ENCODE measurements at places on chromosomes 5 and 9. TPM values are rescaled to one million over a fixed set of nuclear protein-coding genes. Genes with fewer than 3 reads are reported as not detected.

DNA sequence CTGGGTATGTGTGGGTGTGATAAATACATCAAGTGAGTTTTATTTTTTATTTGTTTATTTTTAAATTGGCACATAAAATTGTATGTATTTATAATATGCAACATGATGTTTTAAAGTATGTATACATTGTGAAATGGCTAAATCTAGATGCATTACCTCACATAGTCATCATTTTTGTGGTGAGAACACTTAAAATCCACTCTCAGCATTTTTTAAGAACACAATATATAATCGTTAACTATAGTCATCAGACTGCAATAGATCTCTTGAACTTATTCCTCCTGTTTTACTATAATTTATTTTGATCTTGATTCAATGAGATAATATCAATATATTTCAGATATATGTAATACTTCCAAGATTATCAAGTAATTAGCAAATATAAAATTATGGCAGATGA, 93.9 kb upstream of the ALDH1A1 start:
- H3K27ac ChIP-seq = no peak overlapping the region
- no peaks in the 10 kb centered on the region for H3K27me3 ChIP-seq
- no peak for DNase-seq
- no peaks in the 10 kb centered on the region for H3K4me1 ChIP-seq
- no peaks in the 10 kb centered on the region for H3K36me3 ChIP-seq
- H3K4me3 ChIP-seq = no peak overlapping the region

DNA sequence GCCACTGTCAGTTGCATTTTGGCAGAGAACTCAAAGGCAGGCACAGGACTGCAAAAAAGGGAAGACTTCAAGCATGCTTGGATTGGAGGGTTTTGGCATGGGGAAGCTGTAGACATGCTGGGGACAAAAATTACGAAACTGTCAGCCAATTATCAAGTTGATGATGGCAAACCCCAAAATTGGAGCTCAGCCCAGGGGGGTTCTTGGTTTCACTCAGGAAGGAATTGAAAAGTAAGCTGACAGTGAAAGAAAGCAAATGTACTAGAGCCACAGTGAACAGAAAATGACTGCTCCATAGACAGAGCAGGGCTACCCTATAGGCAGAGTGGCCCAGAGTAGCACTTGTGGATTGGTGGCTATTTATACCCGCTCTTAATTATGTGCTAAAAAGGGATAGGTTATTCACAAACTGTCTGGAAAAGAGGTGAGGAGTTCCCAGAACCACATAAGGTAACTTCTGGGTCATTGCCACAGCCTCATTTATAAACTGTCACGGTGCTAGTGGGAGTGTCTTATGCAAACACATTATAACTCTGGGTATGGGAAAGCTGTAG, 14.6 kb upstream of the CFAP95 start:
- DNase-seq = no peak
- H3K27me3 ChIP-seq = no peaks in the 10 kb centered on the region
- no peaks in the 10 kb centered on the region for H3K4me1 ChIP-seq
- no peak overlapping the region for H3K27ac ChIP-seq

- H3K27me3 ChIP-seq = peaks cover 29% of the 10 kb centered on the region
- no peaks in the 10 kb centered on the region for H3K36me3 ChIP-seq
- H3K27ac ChIP-seq = no peak overlapping the region
- H3K4me3 ChIP-seq = no peak overlapping the region
- no peak for DNase-seq
Observed at GRCh38 chr9:126606483-126606870, 7.3 kb upstream of the LMX1B start.

GRCh38 chr5:134070725-134071613, 43.5 kb upstream of the TCF7 start:
- DNase-seq = peak; percentile 59
- H3K4me1 ChIP-seq = peaks cover 17% of the 10 kb centered on the region
- H3K27ac ChIP-seq = peak overlapping the region; percentile 24
- peaks cover 5% of the 10 kb centered on the region for H3K27me3 ChIP-seq
- peak overlapping the region; percentile 4 for H3K4me3 ChIP-seq
- H3K36me3 ChIP-seq = no peaks in the 10 kb centered on the region

- H3K27ac ChIP-seq = no peak overlapping the region
- no peaks in the 10 kb centered on the region for H3K27me3 ChIP-seq
- peaks cover 20% of the 10 kb centered on the region for H3K4me1 ChIP-seq
- H3K4me3 ChIP-seq = no peak overlapping the region
- no peak for DNase-seq
- H3K36me3 ChIP-seq = no peaks in the 10 kb centered on the region
Observed at GRCh38 chr9:69118656-69119055, 55.4 kb upstream of the TJP2 start.

- H3K36me3 ChIP-seq = no peaks in the 10 kb centered on the region
- DNase-seq = no peak
- H3K4me1 ChIP-seq = peaks cover 17% of the 10 kb centered on the region
- H3K27ac ChIP-seq = no peak overlapping the region
Observed at GRCh38 chr9:34372467-34373011, 4.2 kb downstream of the MYORG start.

DNA sequence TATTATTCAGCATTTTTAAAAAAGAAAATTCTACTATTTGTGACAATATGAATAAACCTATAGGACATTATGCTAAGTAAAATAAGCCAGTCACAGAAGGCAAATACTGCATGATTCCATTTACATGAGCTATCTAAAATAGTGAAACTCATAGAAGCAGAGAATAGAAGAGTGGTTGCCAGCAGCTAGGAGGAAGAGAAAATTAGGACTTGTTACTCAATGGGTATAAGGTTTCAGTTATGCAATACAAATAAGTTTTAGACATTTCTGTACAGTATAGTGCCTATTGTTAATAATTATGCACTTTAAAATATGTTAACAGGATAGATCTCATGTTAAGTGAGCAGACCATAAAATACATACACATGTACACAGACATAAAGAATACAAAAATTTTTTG, 73.8 kb upstream of the SPINK5 start:
- DNase-seq = no peak
- no peaks in the 10 kb centered on the region for H3K4me1 ChIP-seq
- no peak overlapping the region for H3K27ac ChIP-seq

- no peaks in the 10 kb centered on the region for H3K4me1 ChIP-seq
- H3K4me3 ChIP-seq = no peak overlapping the region
- no peaks in the 10 kb centered on the region for H3K36me3 ChIP-seq
- H3K27ac ChIP-seq = no peak overlapping the region
- peaks cover 2% of the 10 kb centered on the region for H3K27me3 ChIP-seq
Observed at GRCh38 chr5:150303070-150303615, 438 bp upstream of the ARSI start.

- H3K4me1 ChIP-seq = no peaks in the 10 kb centered on the region
- H3K36me3 ChIP-seq = no peaks in the 10 kb centered on the region
- H3K4me3 ChIP-seq = no peak overlapping the region
- H3K27me3 ChIP-seq = no peaks in the 10 kb centered on the region
Observed at GRCh38 chr5:143527808-143528207, 124.3 kb upstream of the NR3C1 start.

DNA sequence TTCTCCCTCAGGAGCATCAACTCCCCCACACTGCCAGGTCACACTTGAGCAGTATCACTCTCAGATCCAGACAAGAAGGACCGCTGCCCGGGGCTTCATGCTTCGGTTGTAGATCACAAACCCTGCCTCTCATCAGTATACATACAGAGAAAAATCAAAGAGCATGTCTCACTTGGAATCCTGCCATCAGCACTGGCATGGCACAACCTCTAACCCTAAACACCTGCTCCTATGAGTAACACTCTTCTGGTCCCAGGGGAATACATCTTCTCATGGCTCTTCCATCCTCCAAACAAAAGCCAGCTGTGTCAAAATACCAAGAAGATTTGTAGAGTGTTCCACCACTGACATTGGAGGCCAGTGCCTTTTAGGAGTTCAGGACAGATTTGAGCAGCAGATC, 84.8 kb upstream of the MIER3 start:
- H3K36me3 ChIP-seq = no peaks in the 10 kb centered on the region
- H3K4me3 ChIP-seq = no peak overlapping the region
- H3K4me1 ChIP-seq = no peaks in the 10 kb centered on the region
- DNase-seq = no peak

- H3K36me3 ChIP-seq = no peaks in the 10 kb centered on the region
- H3K27me3 ChIP-seq = no peaks in the 10 kb centered on the region
- no peaks in the 10 kb centered on the region for H3K4me1 ChIP-seq
- DNase-seq = no peak
- H3K4me3 ChIP-seq = no peak overlapping the region
Observed at GRCh38 chr5:162672061-162672460, 604.5 kb downstream of the GABRG2 start.

Gene SMAD5
- total RNA-seq = 60.1 TPM

- DNase-seq = no peak
- H3K4me1 ChIP-seq = no peaks in the 10 kb centered on the region
- H3K27ac ChIP-seq = no peak overlapping the region
- no peaks in the 10 kb centered on the region for H3K27me3 ChIP-seq
Observed at GRCh38 chr5:133508845-133509741, 103.2 kb downstream of the FSTL4 start.

Gene FOXD4L3
- total RNA-seq = not detected

DNA sequence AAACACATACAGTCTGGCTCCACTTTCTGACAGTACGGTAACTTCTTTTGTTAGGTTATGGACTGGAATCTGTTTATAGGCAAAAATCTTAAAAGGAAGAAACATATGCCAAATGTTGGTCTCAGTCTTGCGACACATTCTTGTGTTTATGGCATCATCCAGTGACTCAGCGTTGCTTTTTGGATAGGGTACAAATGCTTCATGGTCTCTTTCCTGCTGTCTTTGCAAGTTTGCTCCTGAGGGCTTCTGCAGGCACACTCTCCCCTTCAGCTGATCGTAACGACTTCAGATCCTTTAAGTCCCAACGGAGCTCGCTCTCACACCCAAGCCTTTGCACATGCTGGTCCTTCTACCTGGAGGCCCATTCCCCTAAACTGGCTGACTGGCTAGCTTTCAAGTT, 23.6 kb upstream of the TNFSF8 start:
- no peak overlapping the region for H3K4me3 ChIP-seq
- no peaks in the 10 kb centered on the region for H3K36me3 ChIP-seq
- H3K27me3 ChIP-seq = no peaks in the 10 kb centered on the region

Gene TXNDC8
- not detected for total RNA-seq

- no peaks in the 10 kb centered on the region for H3K4me1 ChIP-seq
- H3K4me3 ChIP-seq = no peak overlapping the region
- no peaks in the 10 kb centered on the region for H3K27me3 ChIP-seq
- DNase-seq = no peak
- H3K36me3 ChIP-seq = no peaks in the 10 kb centered on the region
Observed at GRCh38 chr9:16622541-16622940, 247.9 kb downstream of the BNC2 start.

Gene SLC34A1
- 0.50 TPM for total RNA-seq

GRCh38 chr5:89573345-89573744, 690.4 kb upstream of the MEF2C start:
- no peak overlapping the region for H3K4me3 ChIP-seq
- no peaks in the 10 kb centered on the region for H3K27me3 ChIP-seq
- DNase-seq = no peak
- no peaks in the 10 kb centered on the region for H3K4me1 ChIP-seq
- no peaks in the 10 kb centered on the region for H3K36me3 ChIP-seq

DNA sequence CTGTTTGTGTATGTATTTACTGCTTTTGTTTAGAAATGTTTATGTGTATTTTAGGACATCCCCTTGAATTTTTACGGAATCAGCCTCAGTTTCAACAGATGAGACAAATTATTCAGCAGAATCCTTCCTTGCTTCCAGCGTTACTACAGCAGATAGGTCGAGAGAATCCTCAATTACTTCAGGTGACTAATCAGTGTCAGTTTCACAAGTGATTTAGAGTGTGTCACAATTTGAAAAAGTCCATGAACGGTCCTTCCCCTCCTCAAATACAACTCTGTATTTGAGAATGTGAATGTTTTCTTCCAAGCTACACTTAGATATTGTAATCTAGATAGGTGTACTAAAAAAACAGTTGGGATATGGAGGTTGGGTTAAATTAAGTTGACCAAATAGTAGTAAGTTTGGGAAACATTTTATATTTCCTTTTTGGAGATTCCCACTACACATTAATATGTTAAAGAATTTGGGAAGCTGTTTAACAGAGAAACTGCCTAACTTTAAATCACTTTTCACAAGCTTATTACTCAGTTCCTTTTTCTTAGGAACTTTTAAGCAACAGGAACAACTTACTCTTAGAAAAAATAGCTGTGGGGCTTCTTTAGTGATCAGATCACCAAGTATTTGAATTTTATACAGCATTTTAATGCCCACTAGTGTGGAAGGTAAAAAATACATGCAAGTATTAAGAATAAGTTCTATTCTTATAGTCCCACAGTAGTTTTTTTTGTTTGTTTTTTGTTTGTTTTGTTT, 40.9 kb downstream of the RAD23B start:
- H3K36me3 ChIP-seq = peaks cover 76% of the 10 kb centered on the region
- no peak for DNase-seq
- no peaks in the 10 kb centered on the region for H3K4me1 ChIP-seq
- H3K27ac ChIP-seq = no peak overlapping the region
- H3K27me3 ChIP-seq = no peaks in the 10 kb centered on the region

- peaks cover 29% of the 10 kb centered on the region for H3K27me3 ChIP-seq
- DNase-seq = no peak
- no peak overlapping the region for H3K4me3 ChIP-seq
- H3K27ac ChIP-seq = peak overlapping the region; percentile 35
- peaks cover 19% of the 10 kb centered on the region for H3K4me1 ChIP-seq
Observed at GRCh38 chr5:140106101-140106500, 7.8 kb upstream of the PURA start.

DNA sequence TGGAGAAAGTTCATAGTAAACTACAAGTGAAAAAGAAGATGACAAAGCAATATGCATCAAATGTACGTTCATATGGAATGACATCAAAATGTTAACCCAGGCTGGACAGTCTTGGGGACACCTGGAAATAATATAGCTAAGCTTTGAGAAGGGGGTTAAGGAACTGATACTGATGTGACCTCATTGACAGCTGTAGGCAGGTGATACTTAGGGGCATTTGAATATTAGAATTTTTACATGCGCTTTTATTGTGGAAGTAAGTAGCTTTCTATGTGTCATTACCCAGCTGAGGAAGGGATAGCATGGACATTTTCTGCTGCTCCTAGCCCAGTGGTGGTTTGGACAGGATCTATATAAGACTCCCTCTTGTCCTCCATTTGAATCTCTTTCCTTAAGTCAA, 299.7 kb downstream of the CWC27 start:
- H3K27me3 ChIP-seq = peaks cover 2% of the 10 kb centered on the region
- no peak overlapping the region for H3K4me3 ChIP-seq
- no peak overlapping the region for H3K27ac ChIP-seq
- H3K4me1 ChIP-seq = no peaks in the 10 kb centered on the region
- H3K36me3 ChIP-seq = no peaks in the 10 kb centered on the region
